PC-9 (cell line): ENCODE measurements at places on chromosomes 2 and 18.

GRCh38 chr2:9543557-9543956, 12.1 kb downstream of the ADAM17 start:
- DNase-seq, result no peak

- DNase-seq, result no peak
These were observed 74.2 kb downstream of the ZFP36L2 start for GRCh38 chr2:43152186-43152585.

- peak; percentile 79 for DNase-seq
These were observed 4.2 kb upstream of the PAX8 start for GRCh38 chr2:113282747-113283533.

DNA sequence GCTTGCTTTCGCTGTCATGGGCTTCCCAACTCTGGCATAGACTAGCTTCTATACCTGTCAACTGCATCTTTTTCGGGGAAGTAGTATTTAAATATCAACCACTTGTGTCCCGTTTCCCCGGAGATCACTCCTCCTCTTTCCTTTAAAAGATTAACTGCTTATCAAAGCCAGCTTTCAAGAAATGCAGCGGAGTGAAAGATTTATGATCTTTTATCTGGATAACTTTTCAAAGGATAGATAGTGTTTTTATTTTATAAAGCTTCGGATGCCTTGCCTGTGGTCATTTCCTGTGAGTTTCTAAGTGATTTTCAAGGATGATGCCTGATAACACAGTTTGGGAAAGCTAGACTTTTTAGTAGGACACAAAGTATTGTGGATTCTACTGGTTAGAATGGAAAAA, 2.9 kb upstream of the IGFBP5 start:
- no peak for DNase-seq

GRCh38 chr2:229943171-229943570, 20.9 kb downstream of the FBXO36 start:
- no peak for DNase-seq

DNA sequence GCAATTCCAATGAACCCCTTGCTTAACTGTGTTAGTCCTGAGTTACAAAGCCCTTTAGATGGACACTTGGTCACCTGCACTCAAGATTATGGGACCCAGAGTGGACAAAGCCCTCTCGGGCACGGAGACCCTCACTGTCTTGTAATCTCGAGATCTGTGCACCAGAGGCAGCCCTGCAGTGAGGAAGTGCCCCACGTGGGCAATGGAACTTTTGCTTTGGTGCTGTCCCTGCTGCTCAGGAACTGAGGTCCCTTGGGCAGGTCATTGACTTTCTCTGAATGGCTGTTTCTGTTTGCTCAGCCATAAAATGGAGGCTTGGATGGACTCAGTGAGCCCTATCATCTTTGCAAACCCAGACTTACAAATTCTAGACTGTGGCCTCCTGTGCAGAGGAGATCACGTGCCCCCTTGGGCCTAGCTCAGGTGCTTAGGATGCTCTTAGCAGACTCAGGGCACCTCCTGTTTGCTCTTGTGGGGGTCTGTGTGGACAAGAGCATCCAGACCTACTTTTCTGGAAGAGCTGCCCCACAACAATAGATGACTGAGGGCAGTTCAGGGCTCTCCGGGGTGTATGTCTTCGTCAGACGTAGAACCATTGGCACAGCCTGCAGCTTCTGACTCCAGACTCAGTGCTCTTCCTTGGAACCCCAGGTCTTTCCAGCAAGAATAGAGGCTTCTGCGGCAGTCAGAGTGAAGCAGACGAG, 94.5 kb upstream of the HS6ST1 start:
- DNase-seq, result no peak

- no peak for DNase-seq
These were observed 524.0 kb downstream of the SOX11 start for GRCh38 chr2:6216234-6216633.

- no peak for DNase-seq
These were observed 180.8 kb downstream of the FAM210A start for GRCh38 chr18:13545514-13545913.

GRCh38 chr2:30964334-30965005, 157.2 kb upstream of the CAPN13 start:
- DNase-seq, result no peak

DNA sequence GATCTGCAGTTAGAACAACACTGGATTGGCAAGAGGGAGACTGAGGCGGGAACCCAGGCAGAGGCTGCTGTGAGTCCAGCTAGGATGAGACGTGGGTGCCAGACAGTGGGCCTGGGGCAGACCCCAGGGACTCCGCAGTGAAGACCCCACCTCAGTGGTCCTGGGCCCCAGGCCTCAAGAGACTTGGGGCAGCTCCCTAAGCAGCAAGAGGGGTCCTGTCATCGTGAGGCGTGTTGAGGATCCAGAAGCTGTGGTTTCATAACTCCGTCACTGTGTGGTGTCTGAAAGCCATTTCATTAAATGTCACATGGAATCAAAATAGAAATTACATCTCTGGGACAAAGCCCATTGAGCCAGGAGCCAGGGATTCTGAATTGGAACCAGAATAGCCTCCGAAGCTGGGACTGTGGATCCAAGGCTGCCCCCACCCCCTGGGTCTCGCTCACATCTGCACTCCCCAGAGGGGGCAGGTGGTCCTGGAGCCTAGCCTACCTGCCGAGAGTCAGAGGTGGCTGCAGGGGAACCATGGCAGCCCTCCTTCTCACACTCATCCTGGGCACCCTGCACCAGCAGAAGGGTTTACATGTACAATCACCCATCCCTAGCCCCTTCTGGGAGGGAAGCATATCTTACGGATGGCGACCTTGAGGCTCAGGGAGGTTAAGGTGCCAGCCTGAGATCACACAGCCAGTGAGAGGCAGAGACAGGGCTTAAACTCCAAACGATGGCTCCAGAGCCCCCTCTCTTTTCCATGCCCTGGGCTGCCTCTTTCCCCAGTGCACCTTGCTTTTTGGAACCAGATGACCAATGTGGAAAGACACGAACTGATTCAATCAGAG, 23.2 kb downstream of the RRM2 start:
- DNase-seq, result no peak

- DNase-seq, result no peak
These were observed 207.4 kb downstream of the NEDD4L start for GRCh38 chr18:58251416-58251815.

GRCh38 chr18:23173912-23174311, 38.6 kb downstream of the CABLES1 start:
- no peak for DNase-seq

GRCh38 chr2:96775160-96775559, 14.5 kb downstream of the CNNM4 start:
- DNase-seq, result no peak

- DNase-seq, result no peak
These were observed 1118.8 kb upstream of the ZEB2 start for GRCh38 chr2:145638675-145639074.

GRCh38 chr2:225608136-225608535, 208.6 kb downstream of the NYAP2 start:
- DNase-seq, result no peak

DNA sequence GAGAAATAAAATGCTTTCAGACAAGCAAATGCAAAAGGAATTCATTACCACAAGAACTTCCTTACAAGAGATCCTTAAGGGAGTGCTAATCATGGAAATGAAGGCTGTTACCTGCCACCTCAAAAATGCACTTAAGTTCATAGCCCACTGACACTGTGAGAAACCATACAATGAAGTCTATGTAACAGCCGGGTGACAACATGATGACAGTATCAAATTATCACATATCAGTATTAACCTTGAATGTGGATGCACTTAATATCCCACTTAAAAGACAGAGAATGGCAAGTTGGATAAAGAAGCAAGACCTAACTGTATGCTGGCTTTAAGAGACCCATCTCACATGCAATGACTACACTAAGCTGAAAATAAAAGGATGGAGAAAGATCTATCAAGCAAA, 403.4 kb upstream of the MC4R start:
- DNase-seq, result no peak

DNA sequence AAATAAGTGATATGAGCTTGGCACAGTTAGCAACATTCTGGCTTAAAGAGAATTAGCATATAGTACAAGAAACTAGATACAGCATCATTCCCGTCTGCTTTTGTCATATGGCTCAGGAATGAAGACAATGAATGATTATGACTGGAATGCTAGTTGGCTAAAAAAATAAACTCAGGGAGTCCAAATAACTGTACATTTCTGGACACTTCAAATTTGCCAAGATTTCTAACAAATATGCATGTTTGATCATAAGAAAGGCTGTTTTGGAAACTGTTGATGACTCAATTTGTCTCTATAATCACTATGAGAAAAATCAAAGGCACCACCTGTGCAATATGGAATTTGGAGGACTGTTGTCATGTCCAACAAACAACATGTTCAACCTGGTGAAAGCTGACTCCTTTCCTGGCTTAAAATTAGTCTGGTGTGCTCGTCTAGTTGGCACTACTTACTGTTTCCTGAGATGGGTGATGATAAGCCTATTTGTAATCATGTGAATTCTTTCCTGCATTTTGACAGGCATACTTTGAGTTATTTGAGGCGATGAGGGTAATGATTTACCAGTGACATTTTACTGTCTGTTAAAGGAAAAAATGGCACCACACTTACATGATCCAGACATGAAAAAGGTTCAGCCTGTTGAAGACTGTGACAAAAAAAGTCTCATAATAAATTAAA, 133.9 kb upstream of the CDH20 start:
- DNase-seq, result no peak

- DNase-seq, result no peak
These were observed 4.6 kb upstream of the DSG4 start for GRCh38 chr18:31371989-31372388.

- DNase-seq, result no peak
These were observed 239.4 kb downstream of the CDH7 start for GRCh38 chr18:65990174-65990690.

DNA sequence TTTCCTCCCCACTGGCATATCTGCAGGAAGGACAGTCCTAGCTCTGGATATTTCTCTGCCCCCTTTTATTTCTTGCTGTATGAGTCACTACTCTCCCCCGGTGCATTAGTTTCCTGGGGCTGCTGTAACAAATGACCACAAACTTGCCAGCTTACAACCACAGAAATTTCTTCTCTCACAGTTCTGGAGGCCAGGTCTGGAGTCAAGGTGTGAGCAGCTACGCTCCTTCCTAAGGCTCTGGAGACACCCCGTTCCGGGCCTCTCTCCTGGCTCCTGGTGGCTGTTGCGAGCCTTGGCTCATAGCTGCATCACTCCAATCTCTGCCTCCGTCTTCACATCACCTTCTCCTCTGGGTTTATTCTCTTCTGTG, 34.1 kb downstream of the PTPRM start:
- no peak for DNase-seq

DNA sequence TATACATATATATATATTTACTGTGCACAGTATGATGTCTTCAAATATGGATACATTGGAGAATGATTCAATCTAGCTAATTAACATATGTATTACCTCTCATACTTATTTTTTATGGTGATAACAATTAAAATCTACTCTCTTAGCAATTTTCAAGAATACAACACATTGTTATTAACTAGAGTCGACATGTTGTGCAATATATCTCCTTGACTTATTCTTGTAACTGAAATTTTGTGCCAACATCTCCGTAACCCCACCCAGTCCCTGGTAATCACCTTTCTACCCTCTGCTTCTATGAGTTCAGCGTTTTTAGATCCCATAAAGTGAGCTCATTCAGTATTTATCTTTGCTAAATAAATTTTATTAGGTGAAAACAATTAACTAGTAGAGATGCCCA, 216.4 kb upstream of the TMEM200C start:
- DNase-seq, result no peak

DNA sequence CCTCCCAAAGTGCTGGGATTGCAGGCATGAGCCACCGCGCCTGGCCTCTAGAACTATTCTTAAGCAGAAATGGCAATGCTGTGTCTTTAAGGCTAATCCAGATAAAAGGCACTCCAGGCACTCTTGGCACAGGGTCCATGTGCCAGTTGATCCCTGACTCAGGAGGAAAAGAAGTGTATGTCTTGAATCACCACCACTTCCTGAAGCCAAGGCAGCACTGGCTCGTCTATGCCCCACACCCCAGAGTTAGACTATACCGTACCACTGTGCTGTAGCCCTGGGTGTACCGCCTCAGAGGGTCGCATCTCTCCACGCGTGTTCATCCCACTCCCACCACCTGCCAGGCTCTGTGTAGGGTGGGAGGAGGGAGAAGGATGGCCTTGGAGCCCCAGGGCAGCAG, 9.0 kb downstream of the TNFRSF11A start:
- DNase-seq, result no peak
